T-cell (primary cell): ENCODE measurements at places on chromosomes 3 and 15.

- no peak for DNase-seq
These were observed 624 bp downstream of the BRK1 start for GRCh38 chr3:10116138-10116460.

DNA sequence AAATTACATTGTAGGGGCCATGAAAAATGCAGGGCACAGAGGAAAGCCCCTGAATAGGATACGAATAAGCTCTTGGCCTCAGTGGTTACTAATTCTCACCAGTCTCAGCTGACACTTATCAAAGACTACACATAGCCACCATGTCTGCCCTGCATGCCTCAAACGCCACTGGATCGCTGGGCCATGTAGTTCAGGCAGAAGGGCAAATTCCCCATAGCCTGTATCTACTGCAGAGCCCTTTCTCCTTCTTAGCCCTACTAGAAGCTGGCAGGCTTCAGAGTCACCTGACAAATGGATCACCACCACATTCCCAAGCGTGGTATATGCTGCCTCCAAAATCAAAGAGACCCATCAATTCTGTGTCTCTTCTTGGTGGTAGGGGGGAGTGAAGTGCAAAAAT, 177.4 kb downstream of the MINAR1 start:
- no peak for DNase-seq

- no peak for DNase-seq
These were observed 5.7 kb upstream of the DYNLT2B start for GRCh38 chr3:196323691-196324090.

GRCh38 chr3:170079536-170080165, 41.9 kb downstream of the GPR160 start:
- no peak for DNase-seq

DNA sequence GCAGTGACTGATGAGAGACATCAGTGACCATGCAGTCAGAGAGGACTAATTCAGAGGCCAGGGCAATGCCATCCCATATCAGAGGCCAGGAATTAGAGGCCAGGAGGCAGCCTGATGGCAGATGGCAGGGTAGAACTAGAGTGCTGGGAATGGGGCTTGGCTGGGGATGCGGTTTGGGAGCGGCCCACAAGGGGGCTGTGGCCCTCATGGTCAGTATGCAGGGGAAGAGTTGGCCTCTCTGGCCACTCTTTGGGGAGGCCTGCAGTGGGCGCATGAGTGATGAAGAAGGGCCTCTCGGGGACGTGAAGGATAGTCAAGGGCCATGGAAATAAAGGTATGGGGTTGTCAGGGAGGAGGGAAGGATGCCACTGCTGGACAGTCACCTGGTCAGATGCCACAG, 101.7 kb downstream of the EEFSEC start:
- DNase-seq, result no peak

DNA sequence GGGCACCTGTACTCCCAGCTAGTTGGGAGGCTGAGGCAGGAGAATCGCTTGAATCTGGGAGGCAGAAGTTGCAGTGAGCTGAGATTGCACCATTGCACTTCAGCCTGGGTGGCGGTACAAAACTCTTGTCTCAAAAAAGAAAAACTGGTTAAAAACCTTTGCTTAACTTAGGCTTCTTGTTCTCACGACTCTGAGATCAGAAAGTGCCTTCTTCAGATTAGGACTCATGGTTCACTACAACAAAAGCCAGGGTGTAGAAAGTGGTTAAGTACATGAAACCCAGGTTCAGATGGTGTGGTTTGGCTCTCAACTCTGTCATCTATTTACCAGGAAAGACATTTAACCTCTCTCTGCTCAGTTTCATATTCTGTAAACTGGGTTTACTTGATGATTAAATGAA, 168.4 kb downstream of the TUSC7 start:
- DNase-seq, result no peak
